ENCODE measurements at places on chromosomes 3 and 15.

DNA sequence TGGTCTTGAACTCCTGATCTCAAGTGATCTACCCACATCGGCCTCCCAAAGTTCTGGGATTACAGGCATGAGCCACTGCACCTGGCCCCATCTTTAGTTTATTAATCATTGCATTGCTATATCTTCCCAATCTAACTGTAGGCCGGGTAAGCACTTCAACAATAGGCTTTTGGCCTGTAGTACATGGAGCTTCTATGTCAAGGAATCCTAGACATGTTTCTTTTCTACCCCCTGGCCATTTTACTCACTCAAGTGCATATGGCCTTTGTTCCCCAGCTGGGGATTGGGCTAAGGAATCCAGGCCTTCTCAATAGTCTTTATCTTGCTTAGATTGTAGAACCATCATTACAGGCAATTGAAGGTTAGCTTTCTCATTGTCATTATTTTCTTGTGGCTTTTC, 122.3 kb upstream of the MBNL1 start:
- DNase-seq: no peak

DNA sequence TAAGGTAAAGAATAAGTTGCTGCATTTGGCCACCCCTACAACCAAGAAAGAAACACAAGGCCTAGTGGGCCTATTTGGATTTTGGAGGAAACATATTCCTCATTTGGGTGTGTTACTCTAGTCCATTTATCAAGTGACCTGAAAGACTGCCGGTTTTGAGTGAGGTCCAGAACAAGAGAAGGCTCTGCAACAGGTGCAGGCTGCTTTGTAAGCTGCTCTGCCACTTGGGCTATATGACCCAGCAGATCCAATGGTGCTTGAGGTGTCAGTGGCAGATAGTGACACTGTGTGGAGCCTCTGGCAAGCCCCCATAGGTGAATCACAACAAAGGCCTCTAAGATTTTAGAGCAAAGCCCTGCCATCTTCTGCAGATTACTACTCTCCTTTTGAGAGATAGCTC, 491.3 kb downstream of the TAFA4 start:
- DNase-seq: no peak

DNA sequence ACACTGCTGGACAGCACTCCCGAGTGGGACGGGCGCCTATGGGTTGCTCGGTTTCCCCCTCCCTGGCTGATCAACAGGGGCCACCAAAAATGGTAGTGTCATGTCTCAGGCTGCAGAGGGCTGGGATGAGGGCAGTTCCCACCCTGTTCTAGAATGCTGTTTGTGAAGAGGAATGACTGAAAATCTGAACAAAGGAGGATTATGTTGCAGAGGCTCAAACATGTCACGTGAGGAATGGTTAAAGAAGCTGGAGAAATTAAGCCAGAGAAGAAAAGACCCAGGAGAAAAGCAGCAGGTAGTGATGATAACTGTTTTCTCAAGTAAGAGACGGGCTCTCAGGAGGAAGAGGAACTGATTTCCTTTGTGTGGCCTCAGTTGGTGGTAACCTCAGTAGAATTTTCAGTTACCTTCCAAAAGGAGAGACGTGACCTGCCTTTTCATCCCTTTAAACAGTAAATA, 10.4 kb downstream of the SPG21 start:
- no peak for DNase-seq

DNA sequence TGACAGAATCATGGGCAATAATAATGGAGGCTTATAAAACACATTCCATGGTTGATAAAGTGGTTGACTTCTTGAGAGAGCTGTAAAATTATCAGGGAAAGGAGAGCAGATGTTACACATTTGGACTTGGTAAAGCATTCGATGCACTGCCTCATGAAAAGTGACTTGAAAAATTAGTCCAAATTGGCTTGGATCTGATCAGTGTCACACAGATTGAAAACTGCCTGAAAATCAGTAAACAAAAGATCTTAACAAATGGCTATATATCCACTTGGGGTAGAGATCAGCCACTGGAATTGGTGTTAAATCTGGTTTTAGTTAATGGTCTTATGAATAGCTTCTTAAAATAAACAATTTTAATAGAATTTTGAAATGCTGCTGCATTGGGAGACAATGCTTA, 20.3 kb downstream of the SHOX2 start:
- no peak for DNase-seq

DNA sequence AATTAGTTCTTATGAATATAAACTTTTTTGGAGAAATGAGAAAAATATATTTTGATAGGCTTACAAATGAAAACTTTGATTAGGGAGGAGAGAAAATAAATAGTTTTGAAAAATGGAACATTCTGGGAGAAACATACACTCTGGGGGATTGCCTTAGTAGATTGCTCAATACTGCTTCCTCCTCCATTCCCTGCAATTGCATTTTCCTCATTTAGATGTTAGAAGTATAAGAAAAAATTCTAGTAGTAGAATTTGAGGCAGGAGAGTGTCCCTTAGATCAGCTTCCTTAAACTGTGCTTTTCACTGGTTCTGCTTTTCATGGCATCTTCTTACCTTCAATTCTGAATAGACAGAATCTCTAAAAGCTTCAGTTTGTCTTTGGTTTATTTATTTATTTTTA, 46.2 kb upstream of the CTDSPL2 start:
- no peak for DNase-seq

DNA sequence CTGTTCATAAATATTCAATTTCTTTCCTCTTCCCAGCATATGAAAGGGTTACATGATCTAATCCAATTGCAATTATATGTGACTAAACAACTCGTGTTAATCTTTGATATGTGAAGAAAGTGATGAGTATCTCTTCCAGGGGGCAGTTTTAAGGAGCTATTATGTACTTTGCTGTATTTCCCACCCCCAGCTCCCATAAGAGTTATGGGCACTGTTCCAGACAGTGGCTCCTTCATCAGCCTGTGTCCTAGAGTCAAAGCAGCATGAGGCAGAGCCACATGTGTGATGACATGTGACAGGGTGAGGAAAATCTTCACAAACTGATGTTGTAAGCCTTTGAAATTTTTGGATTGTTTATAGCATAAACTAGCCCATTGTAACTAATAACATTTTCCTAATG, 315.4 kb downstream of the DIPK2A start:
- DNase-seq: no peak

- no peak for DNase-seq
These were observed 77.3 kb downstream of the WNT5A start for GRCh38 chr3:55409806-55410205.

DNA sequence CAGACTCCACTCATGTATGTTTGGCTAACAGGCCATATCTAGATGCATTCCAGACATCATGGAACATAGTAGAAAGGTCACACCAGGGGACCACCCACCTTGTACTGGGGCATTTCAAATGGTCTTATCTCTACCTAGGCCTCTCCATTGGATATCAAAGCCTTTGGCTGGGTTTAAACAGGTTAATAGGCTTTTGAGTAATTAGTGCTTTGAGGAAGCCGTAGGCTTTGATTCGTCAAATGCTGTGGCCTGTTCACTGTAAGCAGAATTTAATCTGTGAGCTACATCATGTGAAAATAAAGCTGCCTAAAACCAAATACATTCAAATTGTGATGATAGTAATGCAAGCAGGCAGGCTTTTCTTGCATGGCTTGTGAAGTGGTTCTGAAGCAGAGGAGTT, 129.5 kb downstream of the ST8SIA2 start:
- DNase-seq: no peak

DNA sequence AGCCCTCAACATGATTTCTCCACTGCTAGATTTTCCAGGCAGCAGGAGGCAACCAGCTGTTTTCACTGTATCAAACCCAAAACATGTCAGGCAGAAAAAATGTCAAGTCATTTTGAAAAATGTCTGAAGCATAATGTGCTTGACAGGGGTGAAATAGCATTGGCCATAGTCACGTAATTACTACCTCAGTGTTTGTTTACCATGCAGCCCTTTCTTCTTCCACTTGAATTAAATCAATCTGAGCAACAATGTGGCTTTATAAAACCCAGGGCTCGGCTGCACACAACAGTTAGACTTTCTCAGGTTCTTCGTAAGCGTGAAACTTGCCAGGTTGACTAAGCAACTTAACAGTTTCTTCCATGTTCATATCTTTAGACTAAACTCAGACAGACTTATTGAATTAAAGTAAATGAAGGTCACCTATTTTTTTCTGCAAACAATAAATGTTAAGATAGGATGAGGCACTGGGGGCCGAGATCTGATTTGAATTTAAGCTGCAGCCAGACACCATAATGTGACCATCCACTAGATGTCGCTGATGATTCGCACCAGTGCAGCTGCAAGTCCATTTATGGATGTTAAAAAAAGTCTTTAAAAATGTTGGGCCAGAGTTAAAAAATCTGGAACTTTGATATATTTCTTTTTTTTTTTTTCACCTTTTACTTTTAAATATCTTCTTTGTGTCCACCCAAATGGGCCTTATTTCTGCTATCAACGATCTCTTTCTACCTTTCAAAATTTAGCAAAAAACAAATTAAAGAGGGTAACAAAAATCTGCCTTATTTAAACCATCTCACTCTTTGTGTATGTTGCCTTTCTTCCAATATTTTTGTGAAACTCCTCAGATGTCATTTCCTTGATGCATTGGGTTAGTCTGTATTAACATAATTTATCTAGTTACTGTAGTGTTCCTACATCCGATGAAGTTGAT, 305.9 kb downstream of the CACNA2D3 start:
- DNase-seq: no peak

- DNase-seq: no peak
These were observed 198.4 kb downstream of the EBLN2 start for GRCh38 chr3:73259856-73260255.

DNA sequence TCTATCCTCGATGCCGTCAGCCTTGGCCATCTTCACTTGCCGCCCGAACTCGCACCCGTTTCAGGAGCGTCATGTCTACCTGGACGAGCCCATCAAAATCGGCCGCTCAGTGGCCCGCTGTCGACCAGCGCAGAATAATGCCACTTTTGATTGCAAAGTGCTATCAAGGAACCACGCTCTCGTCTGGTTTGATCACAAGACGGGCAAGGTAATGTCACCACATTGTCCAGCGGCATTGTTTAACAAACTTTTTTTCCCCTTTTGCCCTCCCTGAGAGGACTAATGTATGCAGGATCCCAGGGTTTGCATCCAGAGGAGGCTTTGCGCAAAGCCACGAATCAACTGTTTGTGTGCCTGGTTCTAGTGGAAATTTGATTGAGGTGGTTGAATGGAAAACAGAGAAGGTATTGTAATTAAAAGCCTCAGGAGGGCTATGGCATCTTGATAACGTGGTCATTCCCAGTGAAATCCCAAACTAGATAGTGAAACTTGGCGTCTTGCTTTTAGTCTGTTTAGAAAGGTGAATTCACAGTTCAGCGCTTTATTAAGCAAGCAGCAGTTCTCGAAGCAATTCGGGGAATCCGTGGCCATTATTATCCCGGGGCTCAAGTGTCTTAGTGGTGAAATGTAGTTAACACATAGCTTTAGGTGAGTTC, 1.7 kb downstream of the SLMAP start:
- DNase-seq: no peak

DNA sequence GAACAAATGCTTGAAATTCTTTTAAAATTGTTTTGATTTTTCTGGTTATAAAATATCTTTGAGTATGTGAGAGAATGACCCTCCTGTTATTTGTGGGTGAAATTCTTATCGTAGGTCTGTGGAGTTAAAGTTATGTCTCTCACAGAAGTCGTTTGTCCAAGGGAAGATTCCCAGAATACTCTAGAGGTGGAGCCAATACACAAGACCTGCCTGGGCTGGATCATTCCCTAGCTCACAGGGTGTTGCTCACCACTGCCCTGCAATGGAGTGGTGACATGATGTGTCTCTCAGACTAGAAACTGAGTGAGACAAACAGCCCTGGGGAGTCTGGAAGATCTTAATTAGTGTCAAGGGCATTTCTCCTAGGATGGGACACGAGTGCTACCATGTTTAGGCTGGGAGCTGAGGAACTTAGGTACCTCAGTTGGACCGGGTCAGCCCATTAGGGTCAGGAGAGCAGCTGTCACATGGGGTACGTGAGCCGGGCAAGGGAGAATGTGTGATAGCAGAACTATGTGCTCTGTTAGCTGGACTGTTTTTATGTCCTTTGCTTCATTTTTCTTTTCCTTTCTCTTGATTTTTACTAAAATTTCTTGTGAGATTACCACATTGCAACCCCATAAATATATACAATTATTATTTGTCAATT, 53.6 kb upstream of the MYO5C start:
- DNase-seq: no peak

DNA sequence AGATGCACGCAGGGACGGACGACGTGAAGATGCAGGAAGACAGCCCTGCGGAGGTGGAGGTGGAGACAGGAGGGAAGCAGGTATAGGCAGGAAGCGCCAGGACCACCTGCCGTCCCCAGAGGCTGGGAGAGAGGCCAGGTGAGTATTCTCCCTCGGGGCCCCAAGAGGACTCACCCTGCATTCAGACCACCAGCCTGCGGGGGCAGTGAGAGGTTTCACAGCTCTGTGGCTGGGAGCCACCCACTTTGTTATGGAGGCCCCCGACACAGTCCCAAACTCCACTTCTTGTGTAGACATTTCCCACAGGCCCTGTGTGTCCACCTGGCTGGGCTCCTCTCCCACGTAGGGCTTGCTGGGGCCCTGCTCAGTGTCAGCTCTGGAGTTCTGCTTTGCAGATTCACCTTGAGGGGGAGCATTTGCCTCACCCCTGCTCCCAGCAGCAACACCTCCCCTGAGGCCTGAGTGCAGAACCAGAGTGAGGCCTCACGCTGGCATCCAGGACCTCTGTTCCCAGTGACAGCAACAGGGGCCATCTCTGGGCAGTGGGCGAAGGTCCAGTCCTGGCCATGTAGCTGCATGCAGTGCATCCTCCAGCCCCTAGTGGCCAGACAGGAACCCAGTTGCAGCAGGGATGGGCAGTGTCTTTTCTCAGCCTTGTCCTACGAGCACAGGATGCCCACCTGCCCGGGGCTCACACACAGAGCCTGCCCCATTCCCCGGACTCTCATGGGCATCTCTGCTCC, 119.4 kb upstream of the IQSEC1 start:
- DNase-seq: no peak

- no peak for DNase-seq
These were observed 10.4 kb upstream of the CCDC14 start for GRCh38 chr3:123971406-123971805.

GRCh38 chr3:123392368-123392767, 56.5 kb downstream of the ADCY5 start:
- DNase-seq: no peak

GRCh38 chr3:185739264-185739701, 85.6 kb downstream of the IGF2BP2 start:
- no peak for DNase-seq

- no peak for DNase-seq
These were observed 1030.9 kb downstream of the ROBO1 start for GRCh38 chr3:78736863-78737262.

- DNase-seq: no peak
These were observed 34.5 kb downstream of the TIGIT start for GRCh38 chr3:114328345-114328744.
